Activated CD8-positive, alpha-beta T cell treated with anti-CD3 and anti-CD28 coated beads, Interleukin-2, amount 10 ng/mL, durations not matched to agents 7 days and 5 days (primary cell): ENCODE measurements at places on chromosomes 1 and 21. TPM values are rescaled to one million over a fixed set of nuclear protein-coding genes. Genes with fewer than 3 reads are reported as not detected.

The CHD1L gene
- total RNA-seq, result 63.2 TPM

The GLIS1 gene
- total RNA-seq, result not detected

The BSND gene
- total RNA-seq, result not detected

The AIRE gene
- total RNA-seq, result not detected

The OPRD1 gene
- not detected for total RNA-seq

The SPAG17 gene
- not detected for total RNA-seq

The AGMAT gene
- 10.4 TPM for total RNA-seq

The DNAJC28 gene
- total RNA-seq, result 0.40 TPM

The HSF2BP gene
- total RNA-seq, result 0.18 TPM

The KRTAP20-3 gene
- not detected for total RNA-seq

The ERVH48-1 gene
- not detected for total RNA-seq

The RGS18 gene
- 0.18 TPM for total RNA-seq

The NGF gene
- total RNA-seq, result not detected

The ELF3 gene
- total RNA-seq, result 0.42 TPM

The ZSWIM5 gene
- 0.50 TPM for total RNA-seq

The CLCA1 gene
- total RNA-seq, result not detected

The FMO3 gene
- total RNA-seq, result not detected

The TSPAN2 gene
- 0.31 TPM for total RNA-seq

The IFFO2 gene
- 8.2 TPM for total RNA-seq

The OR2L8 gene
- not detected for total RNA-seq

The TPTE gene
- total RNA-seq, result not detected

The XCL1 gene
- 38.3 TPM for total RNA-seq

The CEP85 gene
- 48.7 TPM for total RNA-seq

The CNR2 gene
- total RNA-seq, result 3.7 TPM
